ENCODE measurements at places on chromosomes 16 and 17.

DNA sequence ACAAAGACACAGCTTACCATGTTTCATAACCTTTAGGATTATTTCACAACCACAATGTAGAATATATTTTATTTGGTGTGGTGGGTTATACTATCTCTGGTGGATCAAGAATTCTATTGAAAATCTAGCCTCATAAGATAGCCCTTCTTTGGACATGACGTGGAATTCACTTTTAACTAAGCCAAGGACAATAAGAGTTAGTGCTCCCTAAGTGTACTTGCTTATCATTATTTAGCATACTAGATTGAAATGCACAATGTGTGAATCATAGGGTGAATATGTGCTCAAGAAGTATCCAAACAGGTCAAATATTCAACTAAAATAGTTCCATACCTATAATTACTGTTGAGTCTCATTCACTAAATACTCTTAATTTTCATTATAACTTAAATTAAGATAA, 1179.5 kb upstream of the GOT2 start:
- DNase-seq, result no peak

- DNase-seq, result no peak
These were observed 56.3 kb downstream of the CREBBP start for GRCh38 chr16:3824121-3824795.

DNA sequence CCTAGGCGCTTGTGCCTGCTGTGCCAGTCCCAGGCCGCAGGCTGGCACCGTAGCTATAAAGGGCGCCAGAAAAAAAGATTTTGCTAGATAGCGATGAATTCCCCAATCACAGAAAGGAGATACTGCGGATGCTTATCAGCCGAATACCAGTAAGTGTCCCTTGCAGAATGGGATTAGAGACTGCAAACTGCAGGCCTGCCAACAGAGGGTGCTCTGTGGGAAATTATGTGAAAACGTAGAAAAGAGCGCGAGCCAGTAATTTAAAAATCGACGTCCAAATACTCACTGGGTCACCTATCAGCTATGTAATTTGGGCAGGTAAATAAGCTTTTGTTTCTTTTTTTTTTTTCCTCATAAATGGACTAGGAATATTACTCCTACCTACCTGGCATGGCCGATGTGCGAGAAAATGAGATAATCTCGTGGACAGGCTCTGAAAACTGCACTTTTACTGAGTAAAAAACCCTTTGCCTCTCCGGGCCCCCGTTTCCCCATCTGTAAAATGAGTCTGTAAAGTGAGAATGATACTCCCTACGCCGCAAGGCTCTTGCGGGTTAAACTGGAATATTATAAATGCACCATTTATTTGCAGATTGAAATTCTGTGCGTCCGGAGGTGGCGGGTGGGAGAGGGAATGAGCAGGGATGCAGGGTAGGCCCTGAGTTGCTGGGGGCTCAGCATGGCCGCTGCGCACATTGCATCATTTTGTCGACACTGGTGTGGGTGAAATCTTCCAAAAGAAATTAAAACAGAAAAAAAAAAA, 1.2 kb upstream of the COG1 start:
- DNase-seq, result peak; percentile 78

DNA sequence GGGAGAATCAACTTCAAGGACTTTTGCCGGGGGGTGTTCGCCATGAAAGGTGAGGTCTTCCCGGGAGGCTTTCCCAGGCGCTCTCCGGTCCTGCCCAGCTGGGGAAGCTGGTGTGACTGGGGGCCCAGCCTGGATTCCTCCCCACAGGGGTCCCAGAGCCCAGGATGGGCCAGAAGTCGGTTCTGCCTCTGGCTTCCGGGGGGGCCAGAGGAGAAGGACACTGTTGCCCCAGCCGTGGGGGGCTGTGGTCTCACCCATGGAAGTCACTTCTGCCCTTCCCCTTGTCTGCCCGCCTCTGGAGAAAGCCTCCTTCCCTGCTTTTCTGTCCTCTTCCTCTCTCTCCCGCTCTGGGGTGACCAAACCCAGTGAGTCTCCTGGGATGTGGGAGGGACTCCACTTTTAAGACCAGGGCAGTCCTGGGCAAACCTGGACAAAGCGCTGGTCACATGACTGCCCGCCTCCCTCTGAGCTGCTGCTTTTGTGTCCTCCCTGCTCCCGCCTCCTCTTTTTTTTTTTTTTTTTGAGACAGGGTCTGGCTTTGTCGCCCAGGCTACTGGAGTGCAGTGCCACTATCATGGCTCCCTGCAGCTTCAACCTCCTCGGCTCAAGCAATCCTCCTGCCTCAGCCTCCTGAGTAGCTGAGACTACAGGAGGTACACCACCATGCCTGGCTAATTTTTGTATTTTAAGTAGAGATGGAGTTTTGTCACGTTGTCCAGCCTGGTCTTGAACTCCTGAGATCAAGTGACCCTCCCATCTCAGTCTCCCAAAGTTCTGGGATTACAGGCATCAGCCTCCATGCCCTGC, 40.6 kb downstream of the RAB11FIP4 start:
- DNase-seq, result no peak

DNA sequence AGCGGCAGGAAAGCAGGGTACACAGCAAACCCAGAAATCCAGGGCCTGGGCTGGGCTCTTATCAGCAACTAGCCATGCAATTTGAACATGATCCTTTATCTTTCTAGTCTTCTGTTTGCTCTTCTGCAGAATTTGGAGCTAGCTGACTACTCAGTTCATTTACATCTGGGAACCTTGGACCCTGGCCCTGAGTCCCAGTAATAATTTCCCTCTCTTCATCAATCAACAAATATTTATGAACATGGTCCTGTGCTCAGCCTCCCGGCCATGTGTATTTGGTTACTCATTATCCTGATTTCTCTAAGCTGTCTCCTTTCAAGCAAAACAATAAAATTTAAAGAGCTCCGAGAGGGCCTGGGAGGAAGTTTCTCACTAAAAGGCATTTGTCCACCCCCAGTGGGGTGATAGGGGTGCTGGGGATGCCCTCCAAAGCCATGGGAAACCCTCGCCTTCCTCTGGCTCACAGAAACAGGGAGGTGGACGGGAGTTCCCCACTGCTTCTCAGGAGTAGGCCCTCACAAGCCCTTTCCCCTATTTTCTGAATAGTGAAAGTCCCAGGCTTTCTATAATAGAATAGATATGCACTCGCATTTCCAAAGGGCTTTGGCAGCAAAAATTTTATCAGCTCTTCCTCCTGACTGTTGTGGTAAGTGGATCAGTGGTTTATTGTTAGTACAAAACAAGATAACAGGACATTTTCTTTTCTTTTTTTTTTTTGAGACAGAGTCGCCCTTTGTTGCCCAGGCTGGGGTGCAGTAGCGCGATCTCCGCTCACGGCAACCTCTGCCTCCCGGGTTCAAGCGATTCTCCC, 6.9 kb upstream of the WDR59 start:
- no peak for DNase-seq

DNA sequence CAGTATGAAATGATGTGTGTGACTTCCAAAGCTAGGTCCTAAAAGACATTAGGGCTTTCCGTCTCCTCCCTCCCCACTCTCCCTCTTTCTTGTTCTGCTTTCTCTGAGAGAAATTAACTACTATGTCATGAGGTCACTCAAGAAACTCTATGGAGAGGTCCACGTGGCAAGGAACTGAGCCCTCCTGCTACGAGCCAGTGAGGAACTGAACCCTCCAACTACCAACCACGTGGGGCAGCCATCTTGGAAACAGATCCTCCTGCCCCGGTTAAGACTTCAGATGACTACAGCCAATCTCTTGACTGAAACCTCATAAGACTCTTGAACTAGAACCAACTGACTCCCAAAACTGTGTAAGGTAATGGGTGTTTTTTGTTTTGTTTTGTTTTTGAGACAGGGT, 4.2 kb upstream of the ALOX15 start:
- DNase-seq, result no peak

Data from activated CD4-positive, alpha-beta T cell treated with anti-CD3 and anti-CD28 coated beads, Interleukin-2, amount 50 U/mL, for 48 hours (primary cell).